Endothelial cell of coronary artery (primary cell): ENCODE measurements at places on chromosomes 7 and 10. TPM values are rescaled to one million over a fixed set of nuclear protein-coding genes. Genes with fewer than 3 reads are reported as not detected.

Gene PDE6C
- total RNA-seq = not detected in 2 replicates

Gene DGKI
- total RNA-seq = 0.36 and 1.0 TPM in 2 replicates

Gene CFAP46
- total RNA-seq = 1.1 and 2.3 TPM in 2 replicates

Gene NUTM2A
- 0.19 and 0.27 TPM in 2 replicates for total RNA-seq

Gene HOGA1
- total RNA-seq = 0.09 and 0.18 TPM in 2 replicates

Gene ABCB4
- under 0.01 and 0.09 TPM in 2 replicates for total RNA-seq

Gene KCNIP2
- 0.27 and 0.75 TPM in 2 replicates for total RNA-seq

Gene PIP
- not detected in 2 replicates for total RNA-seq
